ENCODE measurements at places on chromosomes 13 and 19.
A peak's percentile ranks its signal among the peaks of the same experiment; 100 is the strongest.

GRCh38 chr13:98721825-98722510, 30.5 kb downstream of the SLC15A1 start:
- DNase-seq, result no peak

GRCh38 chr19:17289489-17289888, 7.8 kb downstream of the ANKLE1 start:
- peak; percentile 73 for DNase-seq

DNA sequence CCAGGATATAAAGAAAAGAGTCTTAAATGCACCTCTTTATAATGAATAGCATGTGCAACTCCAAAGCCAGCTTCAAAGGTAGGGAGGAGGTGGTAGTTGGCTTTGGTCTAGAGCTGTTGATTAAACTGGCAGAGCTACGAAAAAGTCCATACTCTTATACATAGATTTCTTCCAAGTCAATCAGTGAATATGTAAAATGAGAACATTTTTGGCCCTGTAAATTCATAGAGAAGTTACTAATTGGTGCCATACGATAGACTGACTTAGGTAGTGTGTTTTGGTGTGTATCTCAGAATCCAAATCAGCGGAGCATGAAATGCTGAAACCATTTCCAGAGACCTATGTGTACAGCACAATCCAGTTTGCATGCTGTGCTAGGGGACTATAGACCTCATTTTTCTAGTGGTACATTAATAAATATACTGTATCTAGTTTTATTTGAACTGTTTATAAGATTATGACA, 17.1 kb upstream of the DPY19L3 start:
- no peak for DNase-seq

GRCh38 chr13:98447881-98448641, 128.8 kb downstream of the STK24 start:
- no peak for DNase-seq

GRCh38 chr19:41189425-41190065, 3.5 kb upstream of the CYP2S1 start:
- DNase-seq, result no peak

GRCh38 chr19:6713773-6714692, 6.4 kb downstream of the C3 start:
- no peak for DNase-seq

DNA sequence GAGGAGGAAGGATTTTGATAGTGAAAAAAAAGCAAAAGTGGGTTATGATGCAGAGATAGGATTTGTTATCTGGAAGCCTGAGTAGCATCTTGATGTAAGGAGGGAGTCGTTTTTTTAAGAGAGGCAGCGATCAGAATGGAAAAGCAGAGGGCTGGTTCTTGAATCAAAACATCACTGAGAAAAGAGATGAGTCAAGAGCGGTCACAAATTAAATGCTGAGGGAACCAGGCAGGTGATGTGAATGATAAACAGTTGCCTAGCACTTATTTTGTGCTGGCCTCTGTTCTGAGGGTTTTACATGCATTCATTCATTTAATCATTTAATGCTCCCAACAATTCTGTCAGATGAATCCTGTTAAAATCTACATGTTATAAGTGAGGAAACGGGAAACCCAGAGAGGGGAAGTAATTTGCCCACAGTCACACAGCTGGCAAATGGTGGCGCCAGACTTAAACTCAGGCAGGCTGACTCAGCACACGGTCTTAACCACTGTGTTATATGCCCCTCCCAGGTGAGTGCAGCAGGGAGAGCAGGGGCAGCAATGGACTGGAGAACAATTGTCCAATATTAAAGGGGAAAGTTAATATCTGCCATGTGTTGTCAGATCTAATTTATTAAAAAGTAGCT, 21.4 kb downstream of the SIGLECL1 start:
- no peak for DNase-seq

GRCh38 chr19:49128545-49129237, 9.3 kb downstream of the PPFIA3 start:
- DNase-seq, result no peak

- no peak for DNase-seq
These were observed 5.8 kb downstream of the ZNF780A start for GRCh38 chr19:40084948-40085347.

DNA sequence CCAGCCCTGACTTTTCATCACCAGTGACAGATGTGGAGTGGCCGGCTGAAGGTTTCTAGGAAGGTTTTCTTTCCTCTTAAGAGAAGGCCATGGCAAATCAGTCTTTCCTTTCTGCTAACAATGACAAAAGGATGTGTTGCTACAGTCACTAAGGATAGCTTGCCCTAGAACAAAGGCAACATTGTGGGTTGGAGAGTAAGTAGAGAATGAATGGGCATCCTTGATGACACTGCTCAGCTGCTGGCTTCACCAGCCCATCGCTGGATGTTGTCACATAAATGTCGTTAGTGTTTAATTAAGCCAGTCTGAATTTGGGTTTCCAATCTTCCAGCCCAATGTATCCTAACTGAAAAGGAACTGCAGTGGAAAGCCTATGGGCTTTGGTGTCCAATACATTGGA, 168.4 kb downstream of the ZIC5 start:
- no peak for DNase-seq

DNA sequence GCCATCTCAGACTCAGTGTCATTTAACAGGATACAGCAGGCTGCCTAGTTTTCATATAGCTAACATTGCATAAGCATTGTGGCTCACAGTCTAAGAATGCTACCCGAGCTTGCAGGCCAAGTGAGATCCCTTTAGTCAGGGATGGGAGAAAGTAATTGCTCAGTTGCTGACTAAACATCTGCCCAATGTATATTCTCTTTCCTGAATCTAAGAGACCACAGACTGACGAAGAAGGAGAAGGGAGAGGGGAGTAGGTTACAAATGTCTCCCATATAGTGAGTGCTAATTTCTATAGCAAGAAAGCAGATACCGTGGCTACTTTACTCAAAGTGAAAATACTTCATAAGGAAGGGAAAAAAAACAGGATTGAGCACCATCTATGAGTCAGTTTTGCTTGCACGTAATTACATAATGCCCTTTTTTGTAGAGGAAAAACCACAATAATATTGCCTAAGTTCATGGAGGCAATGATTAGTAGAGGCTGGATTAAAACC, 453.9 kb downstream of the COG6 start:
- DNase-seq, result peak; percentile 48

GRCh38 chr19:31066385-31066784, 282.9 kb downstream of the TSHZ3 start:
- no peak for DNase-seq

- no peak for DNase-seq
These were observed 363 bp downstream of the SPIB start for GRCh38 chr19:50419022-50419579.

DNA sequence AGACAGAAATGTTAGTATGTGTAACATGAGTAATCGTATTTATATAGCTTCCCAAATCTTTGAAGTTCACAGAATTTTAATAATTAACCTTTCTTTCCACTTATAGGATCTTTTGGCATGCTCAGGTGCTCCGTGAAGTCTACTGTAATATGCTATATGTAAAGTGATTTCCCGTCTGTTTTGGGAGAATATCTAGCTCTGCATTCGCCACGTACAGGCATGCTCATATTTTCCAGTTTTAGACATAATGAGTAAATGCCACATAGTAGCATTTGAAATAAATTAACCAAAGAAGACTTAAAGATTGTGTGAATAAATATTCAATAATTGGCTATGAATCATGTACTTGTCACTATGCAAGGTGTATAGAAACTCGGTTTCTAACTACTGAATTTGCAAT, 189.0 kb upstream of the CSNK1A1L start:
- DNase-seq, result no peak

GRCh38 chr13:27783111-27783510, 9.2 kb upstream of the GSX1 start:
- no peak for DNase-seq

- DNase-seq, result no peak
These were observed 28.1 kb downstream of the DHX34 start for GRCh38 chr19:47377208-47377701.

GRCh38 chr19:41795031-41795461, 1.3 kb upstream of the CEACAM3 start:
- peak; percentile 55 for DNase-seq

DNA sequence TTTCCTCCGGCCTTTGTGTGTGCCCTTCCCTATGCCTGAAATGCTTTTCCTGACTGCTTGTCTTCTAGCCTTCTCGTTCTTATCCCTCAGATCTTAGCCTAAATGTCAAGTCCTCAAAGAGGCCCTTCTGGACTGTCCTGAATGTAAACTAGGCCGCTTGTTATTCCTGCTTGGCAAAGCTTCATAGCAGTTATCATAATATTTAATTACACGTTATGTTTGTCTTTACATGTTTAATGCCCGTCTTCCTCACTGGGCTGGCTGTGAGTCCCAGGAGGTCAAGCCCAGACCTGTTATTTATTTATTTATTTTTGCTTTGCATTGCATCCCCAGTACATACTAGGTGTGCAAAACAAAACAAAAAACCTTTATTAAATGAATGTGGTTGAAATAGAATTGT, 62.7 kb downstream of the SIPA1L3 start:
- no peak for DNase-seq

- DNase-seq, result no peak
These were observed 59.6 kb downstream of the EFNB2 start for GRCh38 chr13:106475852-106476251.

GRCh38 chr19:36059180-36059910, 4.6 kb downstream of the WDR62 start:
- DNase-seq, result no peak

DNA sequence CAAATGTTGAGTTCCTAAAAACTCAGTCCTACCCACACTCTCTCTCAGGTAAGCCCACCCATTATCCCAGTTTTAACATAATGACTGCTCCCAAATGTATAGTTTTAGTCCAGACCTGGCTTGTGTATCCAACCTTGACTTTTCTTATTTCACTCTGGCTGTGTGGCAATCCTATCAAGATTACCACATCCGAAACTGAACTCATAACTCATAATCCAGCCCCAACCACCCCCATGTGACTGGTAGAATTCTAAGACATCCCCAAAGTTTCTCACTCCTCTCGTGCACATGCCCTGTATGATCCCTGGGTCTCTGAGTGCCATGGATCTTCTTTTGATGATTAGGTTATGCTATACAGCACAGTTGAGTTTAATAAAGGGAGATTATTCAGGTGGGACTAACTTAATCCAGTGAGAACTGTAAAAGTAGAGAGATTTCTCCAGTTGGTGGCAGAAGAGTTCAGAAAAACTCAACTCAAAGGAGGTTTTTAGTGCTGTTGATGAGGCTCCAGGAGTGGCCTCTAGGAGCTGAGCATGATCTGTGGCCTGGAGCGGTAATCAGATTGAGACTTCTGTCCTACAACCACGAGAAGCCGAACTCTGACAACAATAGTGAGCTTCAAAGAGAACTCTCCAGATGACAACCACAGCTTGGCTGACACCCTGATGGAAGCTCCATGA, 413.4 kb downstream of the ZNF536 start:
- no peak for DNase-seq

GRCh38 chr19:2070436-2070827, 19.4 kb upstream of the MKNK2 start:
- DNase-seq, result no peak

DNA sequence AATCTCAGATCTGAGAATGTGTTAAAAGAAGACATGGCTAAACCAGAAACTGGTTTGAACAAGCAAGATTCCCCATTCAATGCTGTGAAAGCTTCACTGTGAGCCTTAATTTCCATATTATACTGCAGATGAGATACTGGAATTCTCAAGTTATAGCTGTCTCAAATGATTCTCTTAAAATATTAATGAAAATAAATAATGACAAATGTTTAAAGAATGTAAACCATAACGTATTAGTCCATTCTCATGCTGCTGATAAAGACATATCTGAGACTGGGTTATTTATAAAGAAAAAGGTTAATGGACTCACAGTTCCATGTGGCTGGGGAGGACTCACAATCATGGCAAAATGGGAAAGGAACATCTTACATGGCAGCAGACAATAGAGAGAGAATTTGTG, 667.8 kb downstream of the SLITRK1 start:
- no peak for DNase-seq

- DNase-seq, result peak; percentile 77
These were observed at the start of gene PPP1R13L for GRCh38 chr19:45404557-45405434. Gene PPP1R13L, minus strand, starts transcription at chr19:45405069. Its CDS starts 6,751 bp downstream, at chr19:45398318.
